ENCODE measurements at places on chromosomes 6 and 20. TPM values are rescaled to one million over a fixed set of nuclear protein-coding genes. Genes with fewer than 3 reads are reported as not detected.
A peak's percentile ranks its signal among the peaks of the same experiment; 100 is the strongest.

DNA sequence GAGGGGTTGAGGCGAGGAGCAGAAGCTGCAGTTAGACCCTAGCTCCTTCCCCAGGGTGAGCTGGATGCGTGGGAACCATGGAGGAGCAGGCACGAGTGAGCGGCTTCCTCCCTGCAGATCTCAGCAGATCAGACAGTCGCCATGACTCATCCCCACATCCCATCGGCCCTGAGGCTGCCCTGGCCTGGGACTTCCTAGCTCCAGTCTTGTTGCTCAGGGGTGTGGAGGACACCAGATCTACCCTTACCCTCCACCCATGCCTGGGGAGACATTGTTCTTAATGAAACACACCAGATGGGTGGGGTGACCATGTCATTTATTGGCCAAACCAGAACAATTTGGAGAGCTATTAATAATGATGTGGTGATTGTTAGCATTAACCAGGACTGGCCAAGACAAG is 36.3 kb upstream of the TGM2 start:
- H3K4me1 ChIP-seq, result no peaks in the 10 kb centered on the region
- H3K27me3 ChIP-seq, result no peaks in the 10 kb centered on the region
- no peak overlapping the region for H3K4me3 ChIP-seq

DNA sequence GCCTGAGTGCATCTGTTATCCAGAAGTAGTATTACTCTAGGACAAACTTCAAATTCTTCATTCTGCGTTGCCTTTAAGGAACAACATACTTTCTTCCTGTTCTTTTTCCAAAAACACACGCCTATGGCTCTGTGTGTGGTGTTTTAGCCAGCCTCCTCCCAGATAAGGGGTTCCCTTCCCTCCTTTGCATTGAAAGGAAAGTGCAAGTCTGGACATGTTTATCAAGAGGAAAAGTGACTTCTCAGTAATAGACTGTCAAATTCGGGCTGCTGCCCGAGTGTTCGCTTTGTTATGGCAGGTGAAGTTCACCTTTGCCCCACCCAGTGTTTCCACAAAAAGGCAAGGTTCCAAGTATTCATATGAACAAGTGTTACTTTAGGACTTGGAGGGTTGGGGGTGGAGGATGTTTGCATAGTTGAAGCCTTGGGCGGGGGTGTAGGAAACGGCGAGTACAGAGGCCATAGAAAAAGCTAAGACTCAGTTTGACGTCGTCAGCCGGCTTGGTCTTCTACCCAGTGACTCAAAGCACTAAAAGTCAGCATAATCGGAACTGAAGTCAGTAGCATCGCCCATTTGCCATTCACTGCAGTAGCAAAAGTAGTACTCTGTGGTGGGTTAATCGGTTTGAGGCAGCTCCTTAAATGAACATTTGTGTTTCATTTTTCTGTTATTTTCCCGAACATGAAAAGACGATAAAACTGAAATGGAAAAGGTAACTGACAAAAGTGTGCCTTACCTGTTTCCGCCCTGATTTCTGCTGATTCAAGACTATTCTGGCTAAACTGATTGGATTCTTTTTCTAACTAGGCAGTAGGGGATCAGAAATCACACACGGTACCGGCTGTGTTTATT is 12.5 kb downstream of the PRDM1 start:
- no peaks in the 10 kb centered on the region for H3K27me3 ChIP-seq
- no peaks in the 10 kb centered on the region for H3K36me3 ChIP-seq
- peak overlapping the region; percentile 80 for H3K27ac ChIP-seq

DNA sequence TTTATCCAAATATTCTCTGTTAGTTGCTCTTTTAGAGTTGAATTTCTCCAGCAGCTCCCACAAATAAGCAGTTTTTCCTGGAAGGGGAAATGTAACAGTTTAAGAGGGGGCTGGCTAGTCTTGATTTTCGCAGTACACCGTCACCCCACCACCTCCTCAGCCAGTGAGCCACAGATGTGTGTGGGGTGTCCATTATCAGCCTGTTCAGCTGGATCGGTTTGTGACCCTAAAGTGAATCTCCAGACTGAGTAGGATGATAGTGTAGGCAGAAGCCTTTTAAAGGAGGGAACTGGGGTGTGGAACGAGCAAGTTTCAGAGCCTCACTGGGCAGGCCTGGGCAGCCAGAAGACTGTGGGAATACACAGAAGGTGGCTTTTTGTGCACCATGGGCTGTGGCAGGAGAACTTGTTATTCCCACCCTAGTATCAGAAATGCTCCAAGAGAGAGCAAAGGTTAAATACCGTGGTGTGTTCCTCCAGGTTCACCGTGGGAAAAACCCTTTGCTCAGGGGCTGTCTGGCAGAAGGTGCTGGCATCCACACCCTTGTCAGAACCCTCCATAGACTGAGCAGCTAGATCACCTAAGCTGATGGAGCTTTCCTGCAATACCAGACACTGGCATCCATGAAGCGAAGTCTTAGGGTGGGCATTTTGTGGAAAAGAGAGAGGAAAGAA is 230.9 kb upstream of the MOCS1 start:
- no peak for DNase-seq
- no peaks in the 10 kb centered on the region for H3K36me3 ChIP-seq
- no peak overlapping the region for H3K4me3 ChIP-seq
- H3K27me3 ChIP-seq, result no peaks in the 10 kb centered on the region

GRCh38 chr20:474581-474980 is 12.2 kb upstream of the TBC1D20 start:
- H3K27ac ChIP-seq, result no peak overlapping the region
- no peak overlapping the region for H3K4me3 ChIP-seq
- DNase-seq, result no peak
- peaks cover 10% of the 10 kb centered on the region for H3K36me3 ChIP-seq
- no peaks in the 10 kb centered on the region for H3K27me3 ChIP-seq

GRCh38 chr6:5680095-5680494 is 326.6 kb downstream of the NRN1 start:
- 0 out of 2 replicates have a peak overlapping the region, but pooled peaks have one; percentile 4 for H3K4me3 ChIP-seq
- H3K27me3 ChIP-seq, result no peaks in the 10 kb centered on the region
- peaks cover 6% of the 10 kb centered on the region for H3K4me1 ChIP-seq

DNA sequence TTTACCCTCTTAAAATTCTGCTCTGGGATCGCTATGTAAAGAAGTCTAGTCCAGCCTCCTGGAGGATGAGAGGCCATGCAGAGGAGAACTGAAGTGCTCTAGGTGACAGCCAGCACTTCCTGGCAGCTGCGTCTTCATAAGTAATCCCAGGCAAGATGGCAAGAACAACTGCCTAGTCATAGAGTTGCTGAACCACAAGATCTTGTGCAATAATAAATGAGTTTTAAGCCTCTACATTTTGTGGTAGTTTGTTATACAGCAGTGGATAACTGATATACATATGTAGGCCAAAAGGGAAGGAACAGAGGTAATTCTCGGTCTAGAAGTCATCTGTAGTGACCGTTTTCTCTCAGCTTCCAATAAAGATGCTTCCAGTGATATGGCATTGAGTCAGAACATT is 103.8 kb upstream of the FLRT3 start:
- DNase-seq, result no peak
- H3K27ac ChIP-seq, result no peak overlapping the region

DNA sequence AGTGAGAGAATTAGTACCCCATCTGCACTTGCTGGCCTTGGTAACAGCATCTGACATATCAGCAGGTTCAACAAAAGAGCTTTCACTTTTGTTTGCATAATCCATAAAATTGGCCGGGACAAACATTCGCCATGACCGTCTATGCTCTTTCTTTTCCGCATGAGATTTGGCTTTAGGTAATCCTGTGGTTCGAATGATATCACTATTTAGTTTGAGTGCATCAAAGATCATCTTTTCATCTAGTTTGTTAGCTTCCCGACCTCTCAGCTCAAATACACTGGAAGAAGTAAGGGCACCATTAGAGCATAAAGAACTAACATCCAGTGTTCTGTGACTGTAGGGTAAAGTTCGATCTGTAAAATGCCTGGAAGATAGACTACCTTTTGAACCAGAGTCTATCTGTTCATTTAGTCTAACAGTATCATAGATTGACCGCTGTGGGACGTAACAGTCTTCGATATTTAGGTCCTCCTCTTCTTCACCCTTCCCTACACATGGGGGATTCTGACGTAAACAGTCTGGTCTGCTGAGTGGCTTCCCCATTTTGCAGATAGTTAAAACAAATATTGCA is 101.6 kb downstream of the DST start:
- DNase-seq, result no peak
- H3K4me3 ChIP-seq, result peak overlapping the region; percentile 73
- H3K27me3 ChIP-seq, result no peaks in the 10 kb centered on the region

GRCh38 chr20:13791540-13792459 is 7.0 kb downstream of the NDUFAF5 start:
- H3K27me3 ChIP-seq, result no peaks in the 10 kb centered on the region
- no peak for DNase-seq
- H3K27ac ChIP-seq, result no peak overlapping the region
- no peak overlapping the region for H3K4me3 ChIP-seq
- peaks cover 17% of the 10 kb centered on the region for H3K36me3 ChIP-seq

- H3K27ac ChIP-seq, result no peak overlapping the region
- no peak for DNase-seq
- H3K4me1 ChIP-seq, result no peaks in the 10 kb centered on the region
- H3K36me3 ChIP-seq, result no peaks in the 10 kb centered on the region
- no peaks in the 10 kb centered on the region for H3K27me3 ChIP-seq
Observed at GRCh38 chr6:136063096-136063495, 187.0 kb downstream of the MTFR2 start.

GRCh38 chr6:137799950-137800568 is 67.0 kb upstream of the TNFAIP3 start:
- no peaks in the 10 kb centered on the region for H3K36me3 ChIP-seq
- no peak overlapping the region for H3K4me3 ChIP-seq
- no peak for DNase-seq
- H3K27ac ChIP-seq, result no peak overlapping the region
- H3K4me1 ChIP-seq, result peaks cover 19% of the 10 kb centered on the region

DNA sequence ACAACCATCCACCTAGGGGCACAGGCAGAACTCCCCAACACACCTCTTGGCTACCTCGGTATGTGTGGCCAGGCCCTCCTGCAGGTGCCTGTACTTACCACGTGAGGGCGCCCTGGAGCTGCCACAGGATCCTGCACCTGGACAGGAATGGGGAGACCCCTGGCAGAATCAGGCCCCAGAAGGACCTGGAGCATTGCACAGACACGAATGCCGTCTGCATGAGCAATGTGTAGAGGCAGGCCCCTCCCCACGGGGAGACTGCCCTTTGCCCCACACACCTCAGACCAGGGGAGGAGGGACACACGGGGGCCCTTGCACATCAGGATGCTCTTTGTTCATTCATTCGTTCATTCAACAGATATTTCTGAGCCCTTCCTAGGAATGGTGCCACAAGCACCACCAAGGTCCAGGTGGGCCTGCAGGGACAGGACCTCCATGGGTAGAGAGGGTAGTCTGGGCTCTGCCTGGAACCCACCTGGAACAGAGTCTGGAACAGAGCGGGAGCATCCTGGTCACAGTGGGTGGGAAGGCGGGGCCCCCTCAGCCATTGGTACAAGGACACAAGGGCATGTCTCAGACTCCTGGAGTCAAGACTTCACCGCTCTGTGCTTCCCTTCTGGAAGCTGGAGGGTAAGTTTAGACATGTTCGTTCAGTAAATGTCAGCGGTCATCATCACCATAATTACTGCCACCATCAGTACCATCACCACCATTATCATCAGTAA is 32.3 kb downstream of the YTHDF1 start:
- H3K27ac ChIP-seq, result no peak overlapping the region
- H3K36me3 ChIP-seq, result no peaks in the 10 kb centered on the region
- H3K27me3 ChIP-seq, result peaks cover 3% of the 10 kb centered on the region
- no peak overlapping the region for H3K4me3 ChIP-seq
- no peaks in the 10 kb centered on the region for H3K4me1 ChIP-seq

DNA sequence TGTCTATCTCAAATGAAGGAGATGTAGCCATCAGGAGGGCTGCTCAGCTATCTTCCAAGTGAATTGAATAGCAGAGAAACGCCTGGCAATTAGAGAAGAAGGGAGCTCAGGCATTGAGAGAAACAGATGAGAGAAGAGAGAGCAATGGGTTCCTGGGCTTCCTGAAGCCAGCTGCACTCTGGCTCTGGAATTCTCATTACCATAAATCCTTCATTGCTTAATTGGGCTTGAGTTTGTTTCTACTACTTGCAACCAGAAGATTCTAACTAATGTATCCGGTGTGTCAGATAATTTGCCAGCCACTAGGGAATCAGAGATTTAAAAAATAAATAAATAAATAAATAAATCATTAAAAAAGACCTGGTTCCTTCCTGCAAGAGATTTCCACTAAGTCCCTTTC is 25.0 kb upstream of the CDKAL1 start:
- H3K27ac ChIP-seq, result no peak overlapping the region
- no peaks in the 10 kb centered on the region for H3K27me3 ChIP-seq
- H3K4me1 ChIP-seq, result no peaks in the 10 kb centered on the region
- no peak for DNase-seq
- H3K36me3 ChIP-seq, result no peaks in the 10 kb centered on the region
- H3K4me3 ChIP-seq, result no peak overlapping the region

DNA sequence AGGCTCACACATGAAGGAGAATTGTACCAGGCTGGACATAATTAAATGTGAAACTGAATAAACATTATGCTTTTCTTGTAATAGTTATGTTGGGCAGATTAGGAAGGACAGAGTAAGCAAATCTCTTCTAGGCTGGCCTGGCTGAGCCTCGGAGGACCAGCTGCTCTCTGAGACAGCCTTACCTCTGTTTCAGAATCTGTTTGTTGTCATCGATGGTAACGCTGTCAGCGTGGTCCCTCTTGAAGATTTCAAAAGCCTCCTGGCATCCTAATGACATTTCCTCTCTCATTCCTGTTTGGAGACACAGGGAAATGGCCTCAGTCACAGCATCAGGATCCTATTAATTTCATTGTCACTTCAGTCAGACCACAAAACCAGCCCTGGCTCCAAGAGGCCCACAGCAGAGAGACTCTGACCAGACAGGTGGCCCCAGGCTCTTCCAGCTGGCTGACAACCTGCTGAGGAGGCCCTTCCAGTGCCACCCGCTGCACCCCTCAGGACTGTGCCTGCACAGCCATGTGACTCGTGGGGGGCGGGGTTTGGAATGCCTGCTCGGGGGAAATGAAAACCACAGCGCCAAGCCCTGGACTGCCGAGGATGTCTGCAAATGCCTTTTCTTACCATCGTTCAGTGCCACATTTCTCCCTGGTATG is 108.5 kb upstream of the KCNK16 start:
- no peaks in the 10 kb centered on the region for H3K27me3 ChIP-seq
- no peak overlapping the region for H3K4me3 ChIP-seq
- no peaks in the 10 kb centered on the region for H3K4me1 ChIP-seq
- DNase-seq, result no peak
- no peak overlapping the region for H3K27ac ChIP-seq
- H3K36me3 ChIP-seq, result no peaks in the 10 kb centered on the region

- H3K27ac ChIP-seq, result no peak overlapping the region
- H3K27me3 ChIP-seq, result no peaks in the 10 kb centered on the region
- H3K4me3 ChIP-seq, result no peak overlapping the region
- H3K4me1 ChIP-seq, result peaks cover 4% of the 10 kb centered on the region
Observed at GRCh38 chr6:109105681-109106080, 10.4 kb downstream of the CEP57L1 start.

The MACROD2 gene
- total RNA-seq, result 2.9 TPM

The SLC2A10 gene
- not detected for total RNA-seq

The TDRD6 gene
- not detected for total RNA-seq

The SLC22A3 gene
- 0.05 TPM for total RNA-seq

The ADGB gene
- not detected for total RNA-seq

The PSORS1C2 gene
- total RNA-seq, result not detected

The SIRPD gene
- total RNA-seq, result 1.1 TPM

All from GM12878 (cell line).